Panc1 (cell line): ENCODE measurements at places on chromosomes 3 and 15.
A peak's percentile ranks its signal among the peaks of the same experiment; 100 is the strongest.

DNA sequence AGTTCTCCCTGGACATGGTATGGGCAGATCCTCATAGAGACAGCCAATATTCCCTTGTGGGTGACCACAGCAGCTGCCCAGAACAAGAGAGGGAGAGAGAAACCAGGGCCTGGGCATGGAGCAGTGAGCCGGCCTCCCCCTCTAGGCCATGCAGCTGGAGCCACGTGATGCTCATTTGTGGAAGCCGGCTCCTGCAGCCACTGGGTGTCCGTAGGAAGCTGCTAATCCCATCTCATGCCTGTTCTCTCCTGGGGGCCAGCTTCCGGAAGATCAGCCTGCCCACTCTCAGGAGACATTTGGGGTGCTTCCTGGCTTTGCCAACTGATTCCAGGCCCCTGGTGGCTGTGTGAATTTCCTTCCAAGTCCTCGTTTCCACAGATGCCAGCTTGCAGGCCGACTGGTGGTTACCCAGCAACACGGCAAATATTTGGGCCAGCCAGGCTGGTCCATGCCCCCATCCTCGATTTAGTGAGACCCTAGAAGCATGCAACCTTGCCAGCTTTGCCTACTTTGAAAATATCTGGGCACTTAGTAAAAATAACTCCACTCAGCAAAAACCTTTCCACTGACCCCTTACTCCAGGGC lies 55.3 kb downstream of the LINGO1 start:
- DNase-seq = no peak

GRCh38 chr15:78641102-78641748 lies at the start of gene CHRNB4:
CHRNB4 (minus strand) TSS chr15:78641210; CDS start chr15:78641133, 77 bp downstream.
- no peak for DNase-seq

DNA sequence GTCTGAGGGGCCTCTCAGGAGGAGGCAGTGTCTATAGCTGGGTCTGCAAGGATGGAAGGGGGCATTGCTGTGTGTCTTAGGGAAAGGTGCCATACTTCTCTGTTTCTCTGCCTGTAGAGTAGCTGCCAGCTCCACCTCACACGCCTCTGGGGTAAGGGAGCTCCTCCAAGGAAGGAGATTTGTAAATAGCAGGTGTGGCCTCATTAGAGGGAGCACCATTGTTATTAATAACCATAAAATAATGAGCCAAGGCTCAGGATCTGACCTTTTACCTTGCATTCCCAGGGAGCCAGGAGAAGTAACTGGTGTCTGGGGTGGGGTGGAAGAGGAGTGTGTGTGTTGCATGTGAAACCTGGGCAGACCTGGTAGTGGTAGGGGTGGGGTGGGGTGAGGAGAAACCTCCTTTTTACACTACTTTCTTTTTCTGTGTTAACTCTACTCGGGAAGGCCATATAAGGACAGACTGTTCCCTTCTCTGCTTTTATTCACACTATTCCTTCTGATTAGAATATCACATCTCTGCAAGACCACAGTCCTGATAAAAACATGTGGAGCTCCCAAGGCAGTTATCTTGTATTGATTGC lies 2.2 kb upstream of the C15orf39 start:
- DNase-seq = no peak

GRCh38 chr3:23079976-23080375 lies 123.2 kb upstream of the UBE2E2 start:
- DNase-seq = no peak

DNA sequence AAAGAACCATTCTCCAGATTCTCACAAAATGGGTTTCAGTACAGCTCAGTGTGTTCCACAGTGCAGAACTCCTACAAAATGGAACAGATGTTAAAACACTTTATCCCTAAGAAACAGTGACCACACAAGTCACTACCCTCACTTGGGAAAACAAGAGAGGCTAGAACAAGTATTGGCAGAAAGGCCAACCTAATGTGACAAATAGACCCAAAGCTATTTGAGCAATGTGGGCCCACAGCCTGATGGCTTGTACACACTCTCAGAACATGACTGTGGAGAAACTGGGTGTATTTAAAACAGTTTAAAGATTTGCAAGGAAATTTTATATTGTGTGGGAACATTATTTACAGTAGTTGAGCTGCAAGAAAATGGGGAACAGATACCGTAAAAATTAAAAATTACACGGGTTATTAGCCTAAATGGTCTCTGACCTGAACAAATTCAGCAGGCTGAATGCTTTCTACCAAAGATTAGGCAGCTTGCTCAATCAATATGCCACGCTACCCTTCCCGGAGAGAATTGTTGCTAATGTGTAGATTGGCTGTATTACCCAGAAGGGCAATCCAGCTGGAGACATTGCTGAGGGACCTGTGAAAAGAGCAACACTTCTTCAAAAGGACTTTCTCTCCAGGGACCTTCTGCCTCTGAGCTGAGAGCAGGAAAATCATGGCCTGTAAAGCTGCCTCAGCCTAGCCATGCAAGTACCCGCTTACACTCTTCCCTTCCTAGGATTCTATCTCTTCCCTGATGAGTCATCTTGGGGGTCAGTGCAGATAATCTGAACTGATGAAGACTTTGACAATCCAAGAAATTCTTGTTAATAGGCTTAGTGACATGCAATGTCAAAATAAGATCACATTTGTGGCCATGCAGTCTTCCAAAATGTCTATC lies 97.1 kb downstream of the STRIT1 start:
- DNase-seq = no peak

GRCh38 chr15:33008284-33008995 lies 186.1 kb downstream of the FMN1 start:
- no peak for DNase-seq

DNA sequence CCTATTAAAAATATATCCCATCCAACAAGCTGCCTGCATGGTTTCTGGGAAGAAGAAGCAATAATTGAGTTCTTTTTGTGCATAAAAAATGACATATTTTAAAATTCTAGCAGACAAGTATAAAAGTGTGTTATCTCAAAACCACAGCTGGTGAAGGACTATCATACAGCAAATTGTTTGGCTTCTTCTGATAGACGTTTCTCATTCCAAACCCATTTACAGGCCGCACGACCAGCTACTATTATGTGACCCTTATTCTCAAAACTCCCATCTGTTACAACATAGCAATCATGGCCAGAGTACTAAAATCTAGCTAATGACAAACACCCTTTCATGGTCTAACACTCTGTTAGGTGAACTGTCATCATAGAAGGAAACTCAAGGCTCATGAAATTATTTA lies 21.7 kb downstream of the ETFA start:
- DNase-seq = no peak

- DNase-seq = no peak
These were observed 284.5 kb downstream of the CHL1 start for GRCh38 chr3:481111-481510.

GRCh38 chr3:179454887-179455286 lies 3.6 kb upstream of the GNB4 start:
- DNase-seq = no peak

GRCh38 chr3:64247991-64248646 lies 22.9 kb upstream of the PRICKLE2 start:
- no peak for DNase-seq

- no peak for DNase-seq
These were observed 123.0 kb upstream of the EIF1B start for GRCh38 chr3:40186508-40186907.

GRCh38 chr15:52037889-52038505 lies 19.0 kb downstream of the MAPK6 start:
- DNase-seq = no peak

GRCh38 chr15:85581495-85581894 lies 201.1 kb downstream of the AKAP13 start:
- DNase-seq = no peak

- no peak for DNase-seq
These were observed 19.5 kb downstream of the SETMAR start for GRCh38 chr3:4322635-4323034.

DNA sequence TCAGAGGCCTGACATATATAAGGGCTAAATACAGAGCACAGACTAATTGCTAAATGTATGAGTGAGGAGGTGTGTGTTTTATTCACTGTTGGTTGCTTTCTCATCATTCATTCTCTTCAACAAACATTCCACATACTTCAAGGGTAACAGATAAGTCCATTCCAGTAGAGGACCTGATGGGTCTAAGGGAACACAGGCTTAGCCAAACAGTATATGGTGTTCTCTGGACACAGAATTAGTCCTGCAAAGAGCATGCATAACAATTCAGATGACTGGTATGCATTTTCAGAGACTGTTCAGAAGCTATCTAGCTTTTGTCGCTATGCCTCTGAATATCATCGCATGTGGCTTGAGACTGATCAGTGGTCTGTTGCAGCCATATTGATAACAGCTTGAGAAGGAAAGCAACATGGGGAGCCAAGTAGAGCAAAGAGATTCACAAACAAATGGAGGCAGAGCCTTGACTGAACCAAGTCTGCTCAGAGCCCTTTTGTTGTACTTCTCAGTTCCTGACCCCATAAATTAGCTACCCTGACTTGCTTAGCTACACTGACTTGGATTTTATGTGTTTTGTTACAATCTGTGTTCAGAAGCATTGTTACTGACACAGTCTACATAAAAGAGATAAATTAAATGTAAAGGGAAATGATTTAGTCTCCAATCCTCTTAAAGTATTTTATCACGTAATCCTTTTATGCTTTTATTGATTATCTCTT lies 1178.7 kb downstream of the ROBO1 start:
- no peak for DNase-seq

- no peak for DNase-seq
These were observed 42.3 kb downstream of the CPN2 start for GRCh38 chr3:194308601-194309449.

DNA sequence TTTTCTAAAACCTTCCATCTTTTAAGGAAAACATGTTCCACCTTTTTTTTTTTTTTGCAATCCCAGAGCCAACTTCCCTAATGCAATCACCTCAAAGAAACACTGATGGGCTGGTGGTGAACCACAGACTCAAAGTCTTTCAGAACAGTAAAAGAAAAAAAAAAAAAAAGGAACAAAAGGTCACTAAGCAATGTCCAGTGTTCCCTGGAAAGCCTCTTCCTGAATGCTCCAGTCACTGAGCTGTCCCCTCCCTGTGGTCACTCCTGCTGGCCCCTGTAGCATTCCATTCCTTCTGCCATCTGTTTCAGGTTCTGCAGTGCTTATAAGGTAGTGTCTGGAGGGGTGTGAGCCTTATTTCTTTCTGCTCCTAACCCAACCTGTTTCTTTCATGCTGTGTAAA lies 53.3 kb downstream of the AAGAB start:
- DNase-seq = no peak

DNA sequence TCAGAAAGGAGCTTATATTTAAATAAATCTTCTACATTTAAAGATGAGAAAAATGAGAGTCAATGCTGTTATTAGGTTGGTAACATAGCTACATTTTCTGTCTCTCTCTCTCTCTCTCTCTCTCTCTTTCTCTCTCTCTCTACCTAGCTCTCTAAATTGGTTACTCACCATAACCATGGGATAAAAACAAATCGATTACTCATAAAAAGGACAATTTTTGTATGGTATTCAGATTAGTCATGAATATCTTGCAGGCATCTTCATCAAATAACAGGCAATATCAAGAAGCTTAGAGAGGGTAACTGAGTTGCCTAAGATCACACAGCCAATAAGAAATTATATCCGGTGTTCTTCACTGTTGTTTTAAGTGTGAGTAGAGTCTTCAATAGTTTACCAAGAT lies 81.8 kb upstream of the ALCAM start:
- no peak for DNase-seq

- no peak for DNase-seq
These were observed 274.1 kb downstream of the OTOL1 start for GRCh38 chr3:161770484-161771386.

DNA sequence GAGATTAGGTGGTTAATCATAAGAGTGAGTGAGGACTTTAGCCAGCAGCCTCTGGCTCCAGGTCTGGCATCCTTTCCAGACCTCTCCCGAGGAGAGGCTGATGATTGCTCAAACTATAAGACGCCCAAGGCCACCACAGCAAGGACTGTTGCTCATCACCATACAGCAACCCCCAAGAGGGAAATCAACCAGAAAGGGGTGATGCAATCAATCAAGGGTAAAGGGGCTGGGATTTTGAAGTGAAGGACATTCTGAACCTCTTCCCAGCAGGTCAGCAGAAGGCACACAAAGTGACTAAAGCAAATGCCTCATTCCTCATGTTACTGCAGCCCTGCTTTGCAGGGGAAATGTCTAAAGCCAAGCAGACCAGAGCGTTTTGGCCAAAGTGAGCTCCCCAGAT lies 247.3 kb upstream of the IGF1R start:
- no peak for DNase-seq

DNA sequence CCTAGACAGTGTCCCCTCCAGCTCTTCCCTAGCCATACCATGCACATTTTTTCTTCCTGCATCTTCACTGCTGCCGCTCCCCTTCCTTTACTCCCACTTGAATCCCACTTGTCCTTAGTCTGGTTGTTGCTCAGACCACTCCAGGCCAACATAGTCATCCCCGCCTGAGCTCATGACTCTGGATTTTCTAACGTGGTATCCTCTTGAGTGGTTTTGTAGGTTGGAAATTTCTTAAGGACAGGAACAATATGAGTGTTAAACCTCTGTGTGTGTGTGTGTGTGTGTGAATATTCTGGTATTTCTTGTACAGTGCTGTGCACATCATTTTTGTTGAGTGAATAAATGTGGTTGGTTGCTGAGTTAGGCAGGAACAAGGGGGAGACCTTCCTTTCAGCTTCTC lies 3.1 kb downstream of the BAHD1 start:
- DNase-seq = no peak

DNA sequence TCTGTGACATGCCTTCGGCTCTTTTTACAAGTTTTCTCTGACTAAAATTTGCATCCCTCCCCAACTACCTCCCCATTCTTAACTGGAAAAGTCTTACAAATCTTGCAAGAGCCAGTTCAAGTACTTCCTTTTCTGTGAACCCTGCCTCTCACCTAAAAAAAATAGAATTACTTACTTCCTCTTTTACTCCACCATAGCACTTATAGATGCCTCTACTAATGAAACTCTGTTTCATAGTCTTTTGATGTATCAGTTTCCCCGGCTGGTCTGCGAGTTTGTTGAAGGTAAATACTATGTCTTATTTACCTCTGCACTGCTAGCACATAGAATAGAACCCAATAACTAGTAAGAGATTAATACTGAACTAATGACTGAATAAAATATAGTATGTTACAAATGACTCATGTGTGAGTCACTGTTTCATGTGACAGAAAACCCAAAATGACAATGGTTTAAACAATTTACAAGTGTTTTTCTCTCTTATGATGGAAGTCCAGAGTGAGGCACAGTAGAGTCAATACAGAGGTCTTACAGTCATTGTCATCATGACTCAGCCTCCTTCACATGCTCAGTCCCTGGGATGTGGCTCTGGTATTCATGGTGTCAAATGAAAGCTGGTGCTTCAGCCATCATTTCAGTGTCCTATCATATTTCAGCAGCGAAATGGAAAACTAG lies 393.5 kb downstream of the RSL24D1 start:
- peak; percentile 2 for DNase-seq

- DNase-seq = no peak
These were observed 14.4 kb downstream of the TM4SF1 start for GRCh38 chr3:149363053-149363452.

DNA sequence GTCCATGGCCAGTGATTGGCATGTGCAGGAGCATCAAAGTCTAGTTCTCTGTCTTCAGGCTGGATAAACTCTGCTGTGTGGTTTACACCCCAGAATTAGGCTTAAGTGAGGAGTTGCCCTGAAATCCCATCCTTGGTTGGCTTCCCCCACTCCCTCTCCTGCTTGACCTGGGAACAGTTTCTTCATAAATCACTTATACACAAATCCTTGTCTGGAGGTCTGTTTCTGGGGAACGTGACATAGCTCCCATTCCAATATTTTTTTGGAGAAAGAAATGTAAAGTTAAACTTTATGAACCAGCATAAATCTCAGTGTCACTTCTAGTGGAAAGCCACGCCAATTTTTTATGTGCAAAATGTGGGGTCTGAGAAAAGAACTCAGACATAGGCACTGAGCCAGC lies 98.2 kb downstream of the DCLK3 start:
- DNase-seq = no peak
